Mesothelial cell of epicardium (in vitro differentiated cells): ENCODE measurements at places on chromosomes 5 and 9. TPM values are rescaled to one million over a fixed set of nuclear protein-coding genes. Genes with fewer than 3 reads are reported as not detected.

Gene BRINP1
- 11.4 to 13.2 TPM (median 13.0 TPM) in 3 replicates for total RNA-seq

Gene PTPN3
- total RNA-seq, result 6.2 to 7.5 TPM (median 6.8 TPM) in 3 replicates

Gene KIAA0825
- 5.3 to 5.6 TPM (median 5.4 TPM) in 3 replicates for total RNA-seq

Gene UBTD2
- total RNA-seq, result 41.2 to 43.8 TPM (median 42.2 TPM) in 3 replicates

Gene NTNG2
- 6.4 to 8.3 TPM (median 8.1 TPM) in 3 replicates for total RNA-seq
